ENCODE measurements at places on chromosomes 4 and X.

- no peak for DNase-seq
These were observed 24.2 kb upstream of the EXOC1L start for GRCh38 chr4:55795341-55795740.

DNA sequence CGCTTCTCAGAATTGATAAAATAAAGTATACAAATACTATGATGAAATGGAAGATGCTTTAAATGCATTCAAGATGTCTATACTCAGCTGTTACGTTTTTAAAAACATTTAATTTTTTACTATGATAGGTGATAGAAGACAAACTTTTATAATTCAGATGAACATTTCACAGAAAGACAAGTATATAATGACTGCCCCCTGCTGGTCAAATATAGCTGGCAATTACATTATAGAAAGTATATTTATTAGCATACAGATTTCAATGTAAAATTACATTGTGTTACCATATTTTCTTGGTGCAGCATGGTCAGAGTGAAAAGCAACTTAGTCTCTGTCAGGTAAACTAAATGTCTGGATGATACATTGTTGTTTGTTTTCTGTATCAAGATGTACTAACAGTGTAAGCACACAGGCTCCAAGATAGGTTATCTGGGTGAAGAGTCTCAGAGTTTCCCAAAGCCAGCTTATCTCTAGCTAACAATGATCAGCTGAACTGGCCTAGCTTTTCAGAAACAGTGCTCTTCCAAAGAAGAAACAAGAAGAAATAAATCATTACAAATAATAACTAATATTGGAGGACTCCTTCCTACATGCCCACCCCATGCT lies 54.1 kb downstream of the SRPX start:
- no peak for DNase-seq

DNA sequence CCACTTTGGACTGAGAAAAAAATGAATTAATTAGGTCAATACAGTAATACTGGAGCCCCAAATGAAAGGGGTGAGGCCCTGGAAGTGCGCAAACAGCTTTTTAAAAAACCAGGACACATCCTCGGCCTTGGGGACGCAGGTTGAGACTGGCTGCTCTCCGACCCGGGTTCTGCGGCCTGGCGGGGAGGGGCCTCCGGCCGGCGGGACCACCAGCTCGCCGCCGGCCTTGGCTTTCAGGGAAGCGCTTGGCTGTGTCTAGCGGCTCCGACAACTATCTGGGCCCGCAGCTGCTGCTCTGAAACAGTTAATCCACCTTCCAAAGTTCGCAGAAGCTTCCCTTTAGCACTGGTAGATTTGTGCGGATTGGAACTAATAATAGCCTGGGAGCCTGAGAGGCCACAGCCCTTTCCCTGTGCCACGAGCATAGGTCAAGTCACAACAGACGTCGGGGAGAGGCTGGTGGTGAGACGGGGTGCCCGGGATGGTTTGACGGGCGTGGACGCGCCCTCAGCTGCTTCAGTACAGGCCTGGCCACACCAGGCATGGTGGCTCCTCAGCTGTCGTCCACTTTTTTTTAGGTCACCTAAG lies 1.1 kb upstream of the SEL1L3 start:
- no peak for DNase-seq

GRCh38 chr4:84957514-84958420 lies 8.7 kb downstream of the WDFY3 start:
- no peak for DNase-seq

GRCh38 chr4:7465017-7465416 lies 30.3 kb upstream of the PSAPL1 start:
- no peak for DNase-seq

DNA sequence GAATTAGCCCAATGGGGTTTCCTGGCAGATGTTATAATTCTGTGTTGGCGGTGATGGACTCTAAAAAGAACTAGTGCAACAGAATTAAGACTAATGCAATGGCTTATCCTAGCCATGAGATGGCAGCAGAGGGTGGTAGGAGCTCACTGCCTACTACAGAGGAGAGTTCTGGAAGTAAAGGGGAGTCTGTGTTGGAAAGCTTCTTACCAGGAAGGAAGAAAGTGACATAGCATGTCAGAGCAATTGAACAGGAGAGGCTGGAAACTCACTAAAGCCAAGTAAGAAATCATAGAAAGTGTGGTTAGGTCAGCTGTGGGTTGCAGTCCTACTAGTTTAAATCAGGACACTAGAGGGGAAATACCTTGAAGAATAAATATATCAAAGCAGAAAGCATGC lies 6.3 kb upstream of the TRPC5OS start:
- DNase-seq = no peak

DNA sequence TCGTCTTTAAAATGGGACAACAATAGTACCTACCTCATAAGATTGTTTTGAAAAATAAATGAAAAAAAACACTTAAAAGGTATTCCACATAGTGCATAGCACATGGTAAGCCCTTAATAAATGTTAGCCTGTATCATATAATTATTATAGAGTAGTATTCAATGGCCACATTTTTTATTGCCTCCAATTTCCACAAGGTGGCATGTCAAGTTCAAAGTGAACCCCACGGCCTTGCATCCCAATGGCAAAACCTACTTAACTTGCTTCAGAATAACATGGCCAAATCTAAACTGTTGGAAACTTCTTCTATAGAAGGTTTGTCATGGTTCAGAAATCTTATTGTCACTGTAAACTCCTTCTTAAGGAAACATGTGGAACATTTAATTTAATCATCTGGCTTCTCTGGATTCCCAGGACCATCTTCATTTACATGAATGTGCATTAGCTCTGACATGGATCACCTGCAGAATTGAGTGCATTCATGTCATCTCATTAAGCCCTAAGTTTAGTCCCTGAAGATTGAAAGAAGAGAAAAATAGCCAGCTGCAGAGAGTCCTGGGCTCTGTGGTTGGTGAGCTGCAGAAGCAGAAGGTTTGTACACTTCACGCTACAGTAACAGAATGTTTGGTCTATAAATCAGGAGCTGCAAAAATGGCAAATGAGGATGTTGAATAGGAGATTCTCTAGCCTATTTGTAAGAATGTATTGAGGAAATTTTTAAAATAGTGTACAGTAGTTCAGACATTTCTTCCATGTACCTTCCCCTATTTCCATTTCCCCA lies 61.0 kb downstream of the ANXA3 start:
- DNase-seq = no peak

DNA sequence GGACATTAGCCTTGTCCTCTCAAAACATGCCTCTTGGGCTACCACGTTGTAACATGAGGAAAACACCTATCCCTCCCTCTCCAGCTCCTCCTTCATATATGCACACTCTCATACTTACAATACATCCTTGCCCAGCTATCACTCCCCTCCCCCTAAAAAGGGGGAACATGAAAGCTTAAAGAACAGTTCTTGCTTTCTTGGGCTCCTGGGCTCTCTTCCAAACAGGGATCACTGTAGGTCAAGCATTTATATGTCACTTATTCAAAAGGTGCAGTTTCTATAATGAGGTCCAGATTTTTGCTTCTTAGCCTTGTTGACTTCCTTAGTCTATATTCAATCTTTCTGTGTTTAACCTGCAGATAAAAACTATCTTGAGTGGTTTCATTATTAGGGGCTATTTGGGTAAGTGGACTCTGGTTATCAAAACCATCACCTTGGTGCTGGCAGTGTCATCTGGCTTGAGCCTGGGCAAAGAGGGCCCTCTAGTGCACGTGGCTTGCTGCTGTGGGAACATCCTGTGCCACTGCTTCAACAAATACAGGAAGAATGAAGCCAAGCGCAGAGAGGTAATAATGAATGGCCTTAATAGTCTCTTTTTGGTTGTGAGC lies 119.4 kb downstream of the AKAP4 start:
- DNase-seq = no peak

Measured in cortex of kidney (tissue), 1 donor.